Fibroblast of skin of scalp (primary cell): ENCODE measurements at places on chromosomes 6 and 20.

- DNase-seq = no peak
Observed at GRCh38 chr20:48721324-48722001, 106.3 kb downstream of the PREX1 start.

- no peak for DNase-seq
Observed at GRCh38 chr20:8020314-8021079, 936 bp upstream of the TMX4 start.

DNA sequence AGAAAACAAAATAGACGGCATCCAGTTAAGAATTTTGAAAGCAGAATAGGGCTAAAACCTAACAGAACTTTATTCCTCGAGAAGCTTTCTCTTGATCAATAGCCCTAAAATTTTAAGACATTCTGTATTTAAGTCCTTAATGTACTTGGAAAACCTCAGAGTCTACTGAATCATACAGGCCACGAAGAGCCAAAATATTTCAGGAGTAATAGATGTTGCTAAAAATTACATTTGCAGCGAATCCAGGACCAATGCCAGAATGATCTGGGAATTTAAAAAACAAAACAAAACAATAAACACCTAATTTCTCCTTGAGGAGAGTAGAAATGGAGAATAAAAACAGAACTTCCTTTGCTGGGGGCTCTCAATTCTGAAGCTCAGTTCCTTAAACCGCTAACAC lies 23.3 kb downstream of the ATXN1 start:
- DNase-seq = peak; percentile 32

- no peak for DNase-seq
Observed at GRCh38 chr20:49043000-49043399, 3.1 kb upstream of the CSE1L start.

DNA sequence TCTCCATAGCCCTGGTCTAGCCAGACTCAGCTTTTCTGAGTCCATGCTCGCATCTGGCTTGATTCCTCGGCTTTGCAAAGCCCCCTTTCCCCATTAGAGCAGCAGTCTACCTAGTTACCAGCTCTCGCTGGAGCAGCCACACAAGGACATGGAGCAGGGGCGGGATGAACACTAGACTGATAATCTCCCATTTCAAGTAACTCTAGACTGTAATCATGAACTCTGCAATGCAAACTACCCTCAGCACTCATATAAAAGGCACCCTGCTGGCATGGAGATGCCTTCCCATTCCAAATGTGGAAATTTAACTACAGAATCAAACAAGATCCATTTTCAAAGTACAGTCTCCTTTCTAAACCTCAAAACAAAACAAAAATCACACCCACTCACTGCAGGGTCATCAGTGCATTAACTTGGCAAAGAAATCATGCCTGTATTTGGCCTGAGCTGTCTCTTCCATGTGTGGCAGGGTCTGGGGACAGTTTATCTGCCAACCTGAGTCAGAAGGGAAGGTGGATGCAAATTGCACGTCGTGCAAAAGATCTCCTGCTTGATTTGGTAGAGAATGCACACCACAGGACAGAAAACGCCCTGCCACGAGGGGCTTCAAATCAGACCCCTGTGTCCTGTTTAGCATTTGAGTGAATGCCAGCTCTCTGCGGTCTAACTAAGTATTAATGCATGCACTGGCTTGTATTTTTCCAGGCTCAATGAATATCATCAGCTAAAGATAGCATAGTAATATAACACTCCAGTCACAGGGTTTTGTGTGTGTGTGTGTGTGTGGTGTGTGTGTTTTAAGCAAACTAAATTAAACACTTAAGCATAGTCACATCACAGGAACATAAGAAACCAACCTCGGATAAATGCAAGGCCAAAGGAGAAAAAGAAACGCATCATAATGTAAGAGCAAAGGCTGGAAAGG lies 85.3 kb downstream of the MYLK4 start:
- DNase-seq = peak; percentile 24

DNA sequence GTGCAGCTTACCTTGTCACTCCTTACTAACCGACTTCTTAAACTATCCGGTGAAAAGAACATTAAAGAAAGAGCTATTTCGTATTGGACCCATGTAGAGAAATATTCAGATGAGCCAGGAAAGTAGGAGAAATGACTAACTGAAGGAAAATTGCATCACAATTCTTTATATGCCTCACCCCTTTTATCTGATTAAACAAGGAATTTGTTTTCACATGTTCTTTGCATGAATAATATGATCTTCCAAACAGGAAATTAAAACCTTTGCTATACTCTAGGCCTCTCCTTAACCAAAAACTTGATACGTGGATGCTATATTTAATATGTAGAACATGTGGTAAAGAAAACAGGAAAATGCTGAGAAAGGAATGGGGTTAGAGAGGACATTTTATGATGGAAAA lies 41.9 kb upstream of the LRRC1 start:
- DNase-seq = peak; percentile 58

DNA sequence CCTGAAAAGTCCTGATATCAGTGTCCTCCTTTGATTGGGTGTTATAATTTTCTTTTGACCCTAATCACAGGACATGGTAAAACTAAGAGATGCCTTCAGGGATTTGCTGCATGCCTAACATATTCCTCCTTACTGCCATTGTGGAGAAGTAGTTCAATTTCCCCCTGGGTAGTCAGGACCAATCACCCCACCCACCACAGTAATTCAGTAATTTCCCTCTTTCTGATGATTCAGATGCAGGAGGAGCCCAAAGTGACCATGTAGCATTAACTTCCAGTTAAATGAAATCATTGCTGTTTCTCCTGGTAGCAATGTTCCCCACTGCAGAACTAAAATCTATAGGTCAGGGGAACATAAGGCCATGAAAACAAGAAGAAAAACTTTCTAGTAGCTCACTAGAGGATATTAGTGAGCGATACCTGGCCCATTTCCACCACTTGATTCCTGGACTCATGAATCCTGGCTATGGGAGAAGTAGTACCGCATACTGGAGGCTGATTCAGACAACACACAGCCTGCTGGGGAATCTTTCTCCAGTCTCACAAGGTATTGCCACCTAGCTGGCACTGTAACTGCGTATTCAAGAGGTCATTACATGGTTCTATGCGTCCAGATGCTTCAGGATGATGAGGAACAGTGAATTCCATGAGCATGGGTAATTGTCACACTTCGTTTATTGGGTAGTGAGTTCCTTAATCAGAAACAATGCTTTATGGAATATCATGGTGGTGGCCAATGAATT lies 561.2 kb downstream of the HAO1 start:
- DNase-seq = no peak

DNA sequence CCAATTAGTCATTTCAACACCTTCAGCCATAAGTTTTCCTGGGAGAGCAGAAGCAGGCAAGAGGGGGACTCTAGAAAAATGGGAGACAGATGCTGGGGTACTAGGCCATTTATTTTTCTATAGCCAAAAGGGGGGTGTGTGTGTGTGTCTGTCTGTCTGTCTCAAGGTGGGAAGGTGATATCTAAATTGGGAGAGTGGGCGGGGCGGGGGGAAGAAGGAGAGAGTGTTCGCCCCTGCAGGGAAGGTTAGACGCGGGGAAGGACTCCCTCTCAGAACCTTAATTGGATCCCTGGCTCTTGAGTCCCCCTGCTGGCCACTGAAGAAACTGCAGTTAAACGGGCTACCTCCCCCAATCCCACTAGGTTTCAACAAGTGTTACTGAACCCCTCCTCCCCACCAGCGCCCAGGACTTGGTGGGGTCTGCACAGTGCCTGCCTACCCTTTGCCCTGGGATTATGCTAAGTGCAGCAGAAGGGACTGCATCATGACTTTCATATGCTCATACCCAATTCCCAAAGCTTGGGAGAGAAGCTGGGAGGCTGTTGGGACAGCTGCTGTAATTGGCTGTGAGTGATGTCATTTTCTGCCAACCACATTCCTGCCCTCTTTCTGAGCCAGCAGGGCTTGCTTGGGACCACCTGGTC lies 45.8 kb downstream of the FOXP4 start:
- DNase-seq = peak; percentile 64

DNA sequence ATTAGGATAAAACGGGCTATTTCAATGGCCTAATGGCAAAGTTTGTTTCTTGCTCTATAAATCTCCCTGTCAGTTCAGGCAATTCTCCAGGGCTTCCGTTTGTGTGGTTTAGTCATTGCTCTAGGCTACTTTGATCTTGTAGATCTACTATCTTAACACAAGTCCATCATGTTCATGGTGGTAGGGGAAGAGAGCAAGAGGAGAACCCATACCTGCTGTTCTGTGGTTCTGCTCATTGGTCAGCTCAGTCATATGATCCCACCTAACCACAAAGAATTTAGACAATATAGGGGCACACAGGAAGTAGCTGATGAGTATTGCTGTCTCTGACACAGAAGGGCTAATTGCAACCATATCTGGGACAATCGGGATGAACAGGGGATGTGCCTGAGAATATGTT lies 4.9 kb upstream of the DEK start:
- DNase-seq = peak; percentile 68

GRCh38 chr6:111872401-111873177 lies 663 bp downstream of the FYN start:
- peak; percentile 75 for DNase-seq

DNA sequence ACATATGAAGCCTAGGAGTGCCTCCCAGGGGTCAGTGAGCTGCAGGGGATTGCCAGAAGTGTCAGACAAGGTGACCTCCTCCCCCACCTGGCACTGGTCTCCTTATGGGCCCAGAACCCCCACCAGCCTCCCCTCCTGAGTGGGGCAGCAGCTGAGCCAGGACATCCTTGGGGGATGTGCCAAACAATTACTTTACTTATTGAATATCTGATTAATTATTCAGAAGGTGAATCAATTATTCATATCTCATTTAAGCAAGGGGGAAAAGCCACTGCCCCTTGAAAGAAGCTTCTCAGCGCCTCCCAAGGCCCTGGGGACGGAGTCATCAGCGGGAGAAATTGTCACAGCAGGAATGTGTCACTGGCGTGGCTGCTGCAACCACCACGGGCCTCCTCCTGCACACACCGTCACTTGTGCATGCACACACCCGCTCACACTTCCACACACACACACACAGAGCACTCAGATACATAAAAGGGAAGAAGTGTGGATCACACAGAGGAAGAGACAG lies 123.4 kb upstream of the MAFB start:
- no peak for DNase-seq

GRCh38 chr6:3535776-3536435 lies 79.1 kb upstream of the SLC22A23 start:
- DNase-seq = no peak
